ENCODE measurements at places on chromosomes 3 and 15.

GRCh38 chr15:83581381-83581780, 72.5 kb upstream of the ADAMTSL3 start:
- DNase-seq: no peak

- DNase-seq: no peak
Measured at GRCh38 chr15:48414015-48414414, 82.8 kb downstream of the DUT start.

DNA sequence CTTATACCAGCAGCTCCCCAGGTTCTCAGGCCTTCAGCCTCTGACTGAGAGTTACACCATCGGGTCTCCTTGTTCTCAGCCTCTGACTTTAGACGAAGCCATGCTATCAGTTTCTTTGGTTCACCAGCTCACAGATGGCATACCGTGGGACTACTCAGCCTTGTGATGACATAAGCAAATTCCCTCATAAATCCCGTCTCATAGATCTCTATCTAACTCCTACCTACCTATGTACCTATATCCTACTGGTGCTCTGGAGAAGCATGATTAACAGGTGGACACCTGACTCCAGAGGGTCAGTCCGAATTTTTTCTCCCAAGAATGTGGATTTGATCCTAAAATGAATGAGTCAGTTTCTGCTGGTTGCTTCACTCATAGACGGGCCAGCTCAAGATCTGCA, 59.1 kb upstream of the CDV3 start:
- no peak for DNase-seq

- DNase-seq: no peak
Measured at GRCh38 chr3:179194931-179195330, 46.8 kb downstream of the PIK3CA start.

GRCh38 chr3:69091389-69092029, 6.8 kb downstream of the ARL6IP5 start:
- no peak for DNase-seq

DNA sequence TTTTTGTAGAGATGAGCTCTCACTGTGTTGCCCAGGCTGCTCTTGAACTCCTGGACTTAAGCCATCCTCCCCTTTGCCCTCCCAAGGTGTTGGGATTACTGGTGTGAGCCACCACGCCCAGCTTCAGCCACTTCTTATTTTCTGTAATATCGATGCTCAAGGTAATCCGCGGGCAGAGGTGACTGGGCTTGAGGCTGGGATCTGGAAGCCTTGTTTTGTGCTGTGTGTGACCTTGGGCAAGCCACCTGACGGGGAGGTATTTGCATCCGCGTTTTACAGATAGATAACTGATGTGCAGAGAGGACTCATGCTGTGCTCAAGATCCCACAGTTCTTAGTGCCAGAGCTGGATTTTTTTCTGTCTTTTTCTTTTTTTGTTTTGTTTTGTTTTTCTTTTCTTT, 27.8 kb upstream of the SEMA4B start:
- no peak for DNase-seq

- DNase-seq: no peak
Measured at GRCh38 chr3:29202378-29202777, 78.5 kb upstream of the RBMS3 start.

- no peak for DNase-seq
Measured at GRCh38 chr3:35785234-35785888, 146.0 kb downstream of the ARPP21 start.
